ENCODE measurements at places on chromosomes 7 and 10.
A peak's percentile ranks its signal among the peaks of the same experiment; 100 is the strongest.

DNA sequence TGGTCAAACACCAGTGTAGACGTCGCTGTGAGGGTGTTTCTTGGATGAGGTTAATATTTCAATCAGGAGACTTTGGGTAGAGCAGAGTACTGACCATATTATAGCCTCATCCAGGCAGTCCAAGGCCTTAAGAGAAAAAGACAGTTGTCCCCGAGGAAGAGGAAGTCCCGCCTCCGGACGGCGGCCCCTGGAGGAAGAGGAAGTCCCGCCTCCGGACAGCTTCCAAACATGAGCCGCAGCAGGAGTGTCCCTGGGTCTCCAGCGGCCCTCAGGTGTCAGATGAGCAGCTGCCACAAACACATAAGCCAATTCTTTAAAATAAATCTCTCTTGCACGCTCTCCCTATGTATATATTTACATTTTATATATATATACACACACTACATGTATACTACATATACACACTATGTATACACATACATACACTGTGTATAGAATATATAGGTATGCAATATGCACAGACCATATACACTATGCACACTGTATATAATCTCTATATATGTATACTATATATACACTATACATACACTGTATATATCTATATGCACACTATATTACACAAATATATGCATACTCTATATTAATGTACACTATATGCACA, 37.5 kb downstream of the PWWP2B start:
- DNase-seq: no peak

GRCh38 chr10:17256051-17256450, 28.0 kb downstream of the VIM start:
- DNase-seq: no peak

DNA sequence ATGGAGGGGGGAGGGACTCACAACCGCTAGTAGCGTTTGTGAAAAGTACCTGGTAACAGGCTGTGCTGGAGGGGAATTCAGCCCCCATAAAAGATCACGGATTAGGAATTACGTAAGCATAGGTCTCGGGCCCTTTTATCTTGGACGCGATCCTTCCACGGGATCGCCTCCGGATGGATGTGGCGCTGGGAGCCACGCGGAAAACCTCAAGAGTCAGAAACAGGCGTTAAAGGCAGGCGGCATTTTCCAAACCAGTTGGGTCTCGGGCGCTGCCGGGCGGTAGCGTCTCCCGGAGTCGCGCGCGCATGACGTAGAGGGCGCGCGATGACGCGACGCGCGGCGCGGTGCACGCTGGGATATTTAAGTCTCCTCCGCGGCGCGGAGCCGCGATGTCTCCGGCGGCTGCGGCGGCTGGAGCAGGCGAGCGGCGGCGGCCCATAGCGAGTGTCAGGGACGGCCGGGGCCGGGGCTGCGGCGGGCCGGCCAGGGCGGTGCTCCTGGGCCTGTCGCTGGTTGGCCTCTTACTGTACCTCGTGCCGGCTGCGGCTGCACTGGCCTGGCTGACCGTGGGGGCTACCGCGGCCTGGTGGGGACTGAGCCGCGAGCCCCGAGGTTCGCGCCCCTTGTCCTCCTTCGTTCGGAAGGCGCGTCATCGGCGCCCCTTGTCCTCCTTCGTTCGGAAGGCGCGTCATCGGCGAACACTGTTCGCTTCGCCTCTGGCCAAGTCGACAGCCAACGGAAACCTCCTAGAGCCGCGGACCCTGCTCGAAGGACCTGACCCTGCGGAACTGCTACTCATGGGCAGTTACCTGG, at the start of gene POM121:
Gene POM121 (plus strand): TSS at position 363 of the 813 bp plus-strand sequence. CDS start 27 bp downstream, at position 390.
- DNase-seq: peak; percentile 34

DNA sequence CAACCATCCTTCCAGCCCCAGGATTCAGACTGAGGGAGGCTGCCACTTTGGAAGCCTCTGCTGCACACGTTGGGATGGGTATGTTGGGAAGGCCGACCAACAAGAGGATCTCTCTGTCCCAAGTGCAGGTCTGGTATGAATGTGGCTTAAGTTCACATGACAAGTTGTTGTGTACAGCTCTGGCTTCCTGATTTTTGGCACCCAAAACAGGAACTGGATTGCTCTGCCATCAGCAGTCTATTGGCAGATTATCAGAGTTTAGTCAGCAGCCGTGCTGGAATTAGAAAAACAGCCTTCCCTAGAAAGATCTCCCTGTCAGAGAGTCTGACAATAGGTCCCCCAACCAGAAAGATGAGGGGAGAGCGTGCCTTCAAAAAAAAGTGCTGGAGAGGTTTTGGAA, 66.9 kb downstream of the GOLGA7B start:
- no peak for DNase-seq

DNA sequence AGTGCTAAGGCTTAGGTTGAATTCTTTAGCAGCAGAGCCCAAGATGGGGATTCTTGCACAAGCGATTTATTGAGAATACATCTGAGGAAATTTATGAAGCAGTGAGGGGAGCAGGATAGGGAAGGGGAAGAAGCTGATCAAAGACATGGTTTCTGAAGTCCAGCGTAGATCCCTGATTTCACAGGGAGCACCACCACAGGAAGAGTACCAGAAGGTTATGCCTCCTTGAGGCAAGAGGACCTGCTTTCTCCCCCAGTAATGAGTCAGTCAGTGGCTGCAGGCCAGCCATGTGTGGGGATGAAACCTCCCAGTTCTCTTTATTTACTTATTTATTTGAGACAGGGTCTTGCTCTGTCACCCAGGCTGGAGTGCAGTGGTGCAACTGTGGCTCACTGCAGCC, 35.0 kb upstream of the CBLL1 start:
- no peak for DNase-seq

DNA sequence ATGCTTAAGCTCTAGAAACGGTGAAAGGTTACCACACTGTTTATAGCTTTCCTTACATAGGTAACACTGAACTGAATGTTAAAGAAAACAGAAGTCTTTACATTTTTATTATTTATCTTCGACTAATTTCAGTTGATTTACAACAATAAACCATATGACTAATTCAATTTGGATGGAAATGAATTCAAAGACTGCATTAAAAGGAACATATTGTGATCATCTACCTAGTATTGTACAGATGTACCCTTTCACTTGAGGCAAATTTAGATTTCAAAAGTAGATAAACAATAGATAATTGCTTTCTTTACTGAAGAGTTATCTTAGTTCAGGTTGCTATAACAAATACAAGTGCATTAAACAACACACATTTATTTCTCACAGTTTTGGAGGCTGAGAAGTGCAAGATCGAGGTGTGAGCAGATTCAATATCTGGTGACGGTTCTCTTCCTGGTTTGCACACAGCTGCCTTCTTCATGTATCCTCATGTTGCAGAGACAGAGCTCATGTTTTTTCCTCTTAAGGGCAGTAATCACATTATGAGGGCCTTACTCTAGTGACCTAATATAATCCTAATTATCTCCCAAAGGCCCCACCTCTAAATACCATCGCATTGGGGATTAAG, 15.0 kb upstream of the ARMC3 start:
- DNase-seq: no peak

- no peak for DNase-seq
Observed at GRCh38 chr10:79266543-79267312, 80.5 kb upstream of the PPIF start.

GRCh38 chr7:151264615-151265014, 16.1 kb upstream of the SMARCD3 start:
- DNase-seq: no peak

- no peak for DNase-seq
Observed at GRCh38 chr10:94443549-94443948, 41.2 kb downstream of the TBC1D12 start.

GRCh38 chr10:97854743-97855142, 5.1 kb downstream of the GOLGA7B start:
- no peak for DNase-seq

GRCh38 chr7:55469271-55469681, 103.0 kb downstream of the VOPP1 start:
- no peak for DNase-seq

DNA sequence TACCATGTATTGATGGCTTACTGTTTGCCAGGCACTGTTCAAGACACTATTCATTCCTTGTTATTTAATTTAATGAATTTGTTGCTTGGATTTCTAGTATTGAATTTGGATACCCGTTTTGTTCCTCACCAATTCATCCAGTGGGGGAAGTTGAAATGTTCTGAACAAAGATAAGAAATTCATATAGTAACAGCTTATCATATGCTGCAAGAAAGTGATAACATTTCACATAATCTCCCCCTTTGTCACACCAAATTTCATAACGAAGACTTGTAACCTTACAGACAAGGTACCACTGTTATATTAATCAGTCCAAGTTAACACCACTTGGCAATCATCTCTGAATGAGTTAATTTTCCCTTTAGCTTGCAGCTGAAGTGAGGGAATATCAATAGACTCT, 42.1 kb downstream of the SCIN start:
- no peak for DNase-seq

GRCh38 chr10:99548041-99548530, 15.3 kb downstream of the NKX2-3 start:
- peak; percentile 21 for DNase-seq

GRCh38 chr10:24917979-24918378, 34.4 kb downstream of the PRTFDC1 start:
- no peak for DNase-seq

All from SW 1271 (cell line).